T-helper 9 cell (primary cell): ENCODE measurements at places on chromosomes 3 and 15.

DNA sequence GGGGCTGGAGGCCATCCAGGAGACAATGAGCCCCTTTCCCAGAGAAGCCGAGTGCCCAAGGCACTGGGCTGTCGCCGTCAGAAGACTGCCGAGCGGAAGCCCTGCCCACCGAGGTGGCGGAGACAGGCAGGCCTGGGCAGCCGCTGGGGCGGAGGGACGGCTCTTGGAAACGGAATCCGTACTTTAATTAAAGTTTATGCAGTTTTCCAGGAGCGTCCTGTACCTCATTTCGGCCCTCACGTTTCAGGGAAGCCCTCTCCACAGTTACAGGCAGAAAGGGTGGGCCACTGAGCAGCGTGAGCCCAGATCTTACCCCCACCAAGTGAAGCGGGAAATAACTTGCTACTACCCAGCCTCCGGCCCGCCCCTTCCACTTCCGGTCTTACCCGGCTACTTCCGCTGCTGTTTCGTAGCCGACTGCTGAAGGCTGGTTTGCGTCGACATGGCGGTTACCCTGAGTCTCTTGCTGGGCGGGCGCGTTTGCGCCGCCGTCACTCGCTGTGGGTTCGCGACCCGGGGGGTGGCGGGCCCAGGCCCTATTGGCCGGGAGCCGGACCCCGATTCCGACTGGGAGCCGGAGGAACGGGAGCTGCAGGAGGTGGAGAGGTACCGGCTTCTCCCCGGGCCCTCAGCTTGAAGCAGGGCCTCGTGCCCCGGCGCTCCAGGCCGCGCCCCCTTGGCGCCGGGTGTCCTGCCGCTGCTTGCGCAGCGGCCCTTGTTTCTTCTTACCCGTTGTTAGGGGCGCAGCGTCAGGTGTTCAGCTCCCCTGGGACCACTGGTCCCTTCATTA, at the start of gene NGRN:
TSS of gene NGRN (plus strand) at position 402 of the 790 bp plus-strand sequence. CDS start at position 443, 41 bp downstream.
- peak; percentile 82 for DNase-seq

GRCh38 chr3:129612534-129613366, 6.3 kb upstream of the PLXND1 start:
- no peak for DNase-seq

DNA sequence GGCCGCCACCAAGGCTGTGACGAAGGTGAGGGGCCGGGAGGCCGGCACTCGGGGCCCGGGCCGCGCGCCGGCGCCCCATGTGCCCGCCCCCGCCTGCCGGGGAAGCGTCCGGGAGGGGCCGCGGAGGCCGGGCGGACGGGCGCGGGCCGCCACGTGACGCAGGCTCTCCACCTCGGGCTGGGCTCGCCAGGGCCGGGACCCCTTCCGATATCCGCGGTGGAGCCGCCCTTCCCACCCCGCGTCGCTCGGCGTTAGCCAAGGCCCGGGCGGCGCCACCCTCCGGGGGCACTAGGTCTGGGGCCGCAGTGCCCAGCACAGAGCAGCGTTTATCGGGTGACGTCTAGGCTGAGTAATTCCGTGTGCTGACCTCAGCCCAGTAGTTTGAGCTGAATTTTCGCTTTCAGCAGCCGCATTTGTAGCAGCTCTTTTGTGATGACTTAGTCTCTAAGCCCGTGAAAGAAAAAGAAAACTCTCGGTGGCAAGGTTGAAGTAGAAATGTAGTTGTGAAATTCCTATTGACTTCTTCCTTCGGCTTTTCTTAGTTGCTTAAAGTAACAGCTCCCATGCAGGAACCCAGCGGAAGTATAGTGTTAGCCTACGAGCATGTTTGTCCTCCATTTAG, 885 bp downstream of the CDV3 start:
- DNase-seq, result peak; percentile 59

GRCh38 chr3:152353578-152353977, 84.8 kb downstream of the MBNL1 start:
- no peak for DNase-seq

GRCh38 chr3:183061391-183062172, 37.7 kb downstream of the MCCC1 start:
- DNase-seq, result no peak

- no peak for DNase-seq
Measured at GRCh38 chr15:43214169-43214568, 6.6 kb downstream of the EPB42 start.

DNA sequence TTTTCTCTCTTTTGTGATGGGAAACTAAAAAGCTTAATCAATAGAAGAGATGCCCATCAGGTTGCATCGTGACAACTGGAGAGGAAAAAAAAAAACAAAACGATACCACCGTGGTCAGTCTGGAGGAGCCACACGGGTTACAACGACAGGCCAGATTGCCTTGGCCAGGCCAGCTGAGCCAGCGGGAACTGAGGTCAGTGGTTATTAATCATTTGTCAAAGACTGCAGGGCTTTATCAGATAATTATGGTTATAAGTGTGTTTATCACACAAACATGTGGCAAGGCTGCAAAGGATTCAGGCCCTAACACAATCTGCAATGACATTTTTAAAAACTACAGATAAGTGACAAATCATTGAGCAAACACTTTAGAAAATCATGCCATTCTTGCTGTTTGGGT, 135.0 kb upstream of the FAM3D start:
- DNase-seq, result no peak

DNA sequence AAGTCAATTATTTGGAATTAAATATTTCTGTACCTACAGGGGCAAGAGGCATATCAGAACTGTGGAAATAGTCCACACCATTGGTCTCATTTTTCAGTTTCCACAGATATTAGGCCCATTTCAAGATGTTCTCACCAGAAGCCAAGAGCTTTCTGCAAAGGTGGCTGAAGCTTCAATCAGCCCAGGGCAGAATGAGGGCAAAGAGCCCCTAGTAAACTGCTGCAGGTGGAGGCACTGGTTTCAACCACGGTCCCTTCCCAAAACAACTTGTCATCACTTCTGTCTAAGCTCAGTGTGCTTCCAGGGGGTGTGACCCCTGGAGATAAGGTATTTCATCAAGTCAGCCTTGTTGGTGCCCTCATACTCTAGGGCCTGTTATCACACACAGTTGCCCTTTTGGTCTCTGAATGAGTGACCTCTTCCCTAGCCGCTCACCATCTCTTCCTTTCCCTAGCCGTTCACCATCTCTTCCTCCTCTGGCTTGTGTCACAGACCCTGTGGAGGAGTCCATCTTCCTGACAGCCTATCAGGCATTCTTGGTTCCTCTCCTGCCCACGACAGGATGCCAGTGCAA, 21.2 kb downstream of the IL17RD start:
- DNase-seq, result no peak

- no peak for DNase-seq
Measured at GRCh38 chr15:51335538-51336410, 2.6 kb downstream of the CYP19A1 start.
